BJ (cell line): ENCODE measurements at places on chromosomes 3 and 15.
A peak's percentile ranks its signal among the peaks of the same experiment; 100 is the strongest.

DNA sequence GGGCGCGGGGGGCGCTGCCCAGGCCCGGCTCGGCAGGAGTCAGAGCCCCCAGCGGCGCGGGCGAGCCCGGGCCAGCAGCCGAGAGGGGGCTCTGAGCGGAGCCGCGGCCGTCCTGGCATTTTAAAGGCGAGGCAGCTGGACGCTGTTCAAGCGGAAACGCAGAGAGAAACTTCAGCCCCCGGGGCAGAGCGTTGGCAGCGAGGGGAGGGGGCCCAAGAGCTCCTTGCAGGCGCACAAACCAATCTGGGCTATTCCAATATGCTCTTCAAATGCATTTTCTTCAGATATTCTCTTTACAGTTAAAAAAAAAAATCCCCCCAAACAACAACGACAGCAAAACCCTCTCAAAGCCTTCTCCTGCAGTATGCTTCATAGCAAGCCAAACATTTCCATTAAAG lies at the start of gene CTXND1:
Gene CTXND1, minus strand, starts transcription at position 93 of the 398 bp plus-strand sequence. CDS start 50,264 bp downstream, outside the sequence.
- no peak for DNase-seq

- DNase-seq = no peak
Measured at GRCh38 chr3:112815981-112816380, 30.7 kb downstream of the CD200R1L start.

DNA sequence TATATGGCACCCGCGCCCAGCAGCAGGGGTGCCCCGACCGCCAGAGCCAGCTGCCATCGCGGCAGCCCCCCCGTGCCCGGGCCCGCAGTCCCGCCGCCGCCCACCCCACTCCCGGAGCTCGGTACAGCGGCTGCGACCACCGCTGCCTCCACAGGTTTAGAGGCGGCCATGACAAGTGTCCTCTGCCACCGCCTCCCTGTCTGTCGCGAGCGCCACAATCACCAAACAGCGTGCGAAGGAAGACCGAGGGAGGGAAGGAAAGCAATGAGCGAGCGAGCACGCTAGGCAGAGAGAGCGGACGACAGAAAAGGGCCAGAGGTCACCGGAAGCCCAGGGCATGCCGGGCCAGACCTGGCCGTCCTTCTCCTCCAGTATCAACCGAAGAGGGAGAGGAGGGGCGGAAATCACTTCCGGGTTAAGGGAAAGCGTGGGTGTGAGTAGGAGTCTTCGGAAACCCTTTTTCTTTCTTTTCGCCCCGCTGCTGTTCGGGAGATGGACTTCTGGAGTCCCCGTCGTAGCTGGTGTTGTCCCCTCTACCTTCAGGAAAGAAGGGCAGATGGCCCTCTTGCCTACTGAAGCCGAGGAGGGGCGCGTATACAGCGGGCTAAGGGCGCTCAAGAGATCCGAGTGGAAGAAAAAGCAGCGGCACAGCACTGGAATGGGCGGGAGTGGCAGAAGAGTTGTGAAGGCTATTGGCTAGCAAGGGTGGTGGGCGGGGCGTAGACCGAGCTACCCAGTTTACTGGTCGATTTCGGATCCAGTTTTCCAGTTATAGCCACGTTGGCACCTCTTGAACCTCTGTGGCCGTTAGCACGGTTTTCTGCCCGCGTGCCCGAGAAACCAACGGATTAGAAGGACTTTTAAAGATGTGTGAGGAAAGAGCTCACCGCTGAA lies at the start of the genes LNP1 and TOMM70:
Gene LNP1, plus strand, starts transcription at position 760 of the 894 bp plus-strand sequence. CDS start 28,191 bp downstream, outside the sequence.
Gene TOMM70, minus strand, starts transcription at position 310 of the 894 bp plus-strand sequence. Its CDS starts 140 bp downstream, at position 170.
- DNase-seq = peak; percentile 79

DNA sequence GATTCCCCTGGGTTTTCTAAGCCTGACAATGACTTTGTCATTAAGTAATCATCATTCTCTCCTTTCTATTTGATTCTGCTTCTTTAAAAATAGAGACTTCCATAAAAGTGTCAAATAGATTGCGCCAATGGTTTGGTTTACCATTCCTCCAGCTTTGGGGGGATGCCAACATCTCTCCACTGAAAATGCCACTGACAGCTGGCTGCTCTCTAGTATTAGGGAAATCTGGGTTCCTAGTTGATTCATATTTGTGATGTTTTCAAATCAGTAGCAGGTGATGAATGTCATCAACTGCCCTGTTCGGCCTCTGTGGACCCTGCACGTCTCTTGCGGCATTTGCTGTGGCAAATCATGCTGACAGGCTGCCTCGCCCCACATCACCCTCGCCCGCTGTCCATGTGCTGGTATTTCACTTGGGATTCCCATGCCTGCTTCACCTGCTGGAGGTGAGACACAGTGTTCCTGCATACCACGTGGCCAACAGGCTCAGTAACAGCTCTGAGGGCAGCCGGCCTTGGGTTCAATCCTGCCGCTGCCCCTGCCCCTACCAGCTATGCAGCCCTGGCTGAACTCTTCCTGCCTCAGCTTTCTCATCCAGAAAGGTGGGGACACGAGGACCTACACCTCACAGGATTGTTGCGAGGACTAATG lies 28.1 kb downstream of the ZXDC start:
- DNase-seq = no peak

- no peak for DNase-seq
Measured at GRCh38 chr3:82236257-82236656, 474.8 kb upstream of the GBE1 start.

DNA sequence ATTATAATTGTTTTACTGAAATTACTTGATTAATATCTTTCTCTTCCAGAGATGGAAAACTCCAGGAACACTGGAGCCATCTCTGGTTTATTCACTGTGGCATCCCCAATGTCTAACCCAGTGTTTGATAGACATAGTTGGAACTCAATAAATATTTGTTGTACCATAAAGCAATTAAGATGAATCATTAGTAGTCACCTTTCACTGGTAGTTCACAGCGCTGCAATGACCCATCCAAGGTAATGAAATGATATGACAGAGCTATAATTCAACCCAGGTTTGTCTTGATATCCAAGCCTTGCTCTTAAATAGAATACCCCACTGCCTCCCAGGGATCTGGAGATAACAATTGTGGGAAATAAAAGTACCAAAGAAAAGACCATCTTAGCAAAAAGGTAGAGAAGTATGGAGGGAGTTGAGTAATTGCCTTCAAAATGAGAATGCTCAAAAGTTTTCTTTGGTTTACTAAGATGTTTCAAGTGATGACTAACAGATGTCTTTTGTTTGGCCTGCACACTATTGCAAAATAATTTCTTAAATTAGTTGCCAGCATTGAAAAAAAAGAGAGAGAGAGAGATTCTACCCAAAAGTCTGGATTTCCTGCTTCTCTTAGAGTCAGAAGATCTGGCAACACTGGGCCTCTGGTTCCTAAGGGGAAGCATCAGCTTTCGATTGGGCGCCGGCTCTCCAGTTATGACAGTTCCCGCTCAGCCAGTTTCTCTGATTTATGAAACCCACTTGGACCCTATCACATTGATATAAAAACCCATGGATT lies 348.5 kb downstream of the ERC2 start:
- peak; percentile 75 for DNase-seq

DNA sequence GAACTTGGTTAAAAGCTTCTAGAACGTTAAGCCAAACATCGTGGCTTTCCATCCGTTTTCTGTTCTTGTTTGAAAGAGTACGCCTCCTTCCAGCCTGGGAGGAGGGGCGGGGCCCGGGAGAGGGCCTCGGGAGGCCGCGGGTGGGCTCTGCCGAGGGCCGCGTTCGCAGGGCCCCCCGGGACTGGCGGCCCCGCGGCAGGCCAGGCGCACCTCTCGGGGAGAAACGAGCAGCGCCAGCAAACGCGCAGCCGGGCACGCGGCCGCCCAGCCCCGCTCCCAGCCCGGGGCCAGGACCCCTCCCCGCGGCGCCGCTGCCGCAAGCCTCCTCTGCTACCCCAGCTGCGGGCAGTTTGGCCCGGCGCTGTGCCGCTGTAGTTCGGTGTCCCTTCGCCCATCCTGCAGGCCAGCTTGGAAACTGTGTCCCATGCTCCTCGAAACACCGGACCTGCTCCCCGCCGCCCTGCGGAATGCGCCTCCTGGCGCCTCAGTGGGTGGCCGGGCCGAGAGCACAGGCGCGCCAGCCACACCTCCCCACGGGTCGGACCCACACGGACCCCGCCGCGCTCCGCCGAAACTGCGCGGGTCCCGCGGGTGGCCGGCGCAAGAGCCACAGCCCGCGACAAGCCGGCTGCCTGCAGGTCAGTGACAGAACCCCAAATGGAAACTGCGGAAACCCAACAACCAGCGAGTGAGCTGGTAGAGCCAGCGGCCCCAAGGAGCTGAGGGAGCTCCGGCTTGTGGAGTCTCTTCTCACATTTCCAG lies 2.3 kb downstream of the OCA2 start:
- no peak for DNase-seq

- DNase-seq = no peak
Measured at GRCh38 chr3:183123891-183124290, 24.6 kb upstream of the MCCC1 start.

- DNase-seq = no peak
Measured at GRCh38 chr3:151203051-151203420, at the start of gene GPR171. TSS of gene GPR171 (minus strand) at chr3:151203216. CDS start at chr3:151199386, 3,830 bp downstream.

DNA sequence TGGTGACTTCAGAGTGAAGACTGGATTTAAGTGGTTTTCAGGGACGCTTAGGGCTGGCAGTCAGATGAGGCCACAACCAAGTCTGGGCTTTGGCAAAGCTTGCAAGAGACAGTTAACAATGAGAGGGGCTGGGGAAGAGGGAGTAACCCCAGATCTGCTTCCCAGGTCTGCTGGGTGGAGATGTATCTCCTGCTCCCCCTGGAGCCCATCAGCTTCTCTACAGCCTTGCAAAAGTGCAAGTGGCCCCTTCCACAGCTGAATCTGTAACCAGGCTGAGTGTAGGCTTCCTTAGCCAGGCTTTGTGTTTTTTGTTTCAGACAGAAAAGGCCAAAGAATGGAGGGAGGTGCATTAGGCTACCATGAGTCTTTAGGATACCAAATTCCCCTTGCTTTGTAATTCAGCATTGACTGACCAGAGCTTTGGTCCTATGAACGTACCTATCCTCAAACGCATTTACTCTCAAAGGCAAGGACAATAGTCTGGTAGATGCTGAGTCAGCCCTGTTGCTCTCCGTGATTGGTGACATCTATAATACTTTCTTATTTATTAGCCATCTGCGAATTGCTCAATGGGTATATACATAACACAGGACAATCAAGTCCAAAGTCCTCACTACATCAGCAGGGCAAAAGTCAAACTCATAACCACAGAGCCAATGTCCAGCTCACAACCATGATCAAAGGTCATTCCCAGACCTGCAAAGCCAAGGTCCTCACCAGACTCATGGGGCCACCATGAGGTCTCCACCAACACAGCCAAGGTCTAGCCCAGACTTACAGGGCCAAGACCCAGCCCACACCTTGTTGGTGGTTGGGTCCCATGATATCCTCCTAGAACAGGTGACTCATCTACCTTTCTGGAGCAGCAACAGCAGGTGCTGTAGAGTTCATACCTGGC lies 17.1 kb downstream of the CCDC13 start:
- DNase-seq = no peak

GRCh38 chr15:57559875-57560274 lies 31.8 kb upstream of the MYZAP start:
- no peak for DNase-seq

DNA sequence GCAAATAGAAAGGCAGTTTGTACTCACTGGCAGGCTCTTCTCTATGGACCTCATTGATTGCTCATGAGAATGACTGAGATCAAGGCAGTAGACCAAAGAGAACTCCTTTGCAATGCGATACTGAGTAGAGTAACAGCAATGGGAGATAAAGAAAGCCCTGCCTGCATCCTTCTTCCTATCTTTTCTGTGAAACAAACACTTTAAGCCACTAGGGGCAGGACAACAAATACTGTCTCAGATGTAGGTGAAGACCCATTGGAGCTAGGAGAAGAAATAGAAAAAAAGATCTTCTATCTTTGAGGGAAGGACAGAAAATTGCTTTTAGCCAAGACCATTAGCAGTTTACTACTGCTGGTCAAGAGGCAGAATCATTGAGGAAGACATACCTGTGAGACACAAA lies 117.6 kb upstream of the IGSF10 start:
- no peak for DNase-seq

- no peak for DNase-seq
Measured at GRCh38 chr15:39181056-39181747, 399.7 kb upstream of the THBS1 start.

- no peak for DNase-seq
Measured at GRCh38 chr3:47475029-47475569, 642 bp downstream of the SCAP start.

DNA sequence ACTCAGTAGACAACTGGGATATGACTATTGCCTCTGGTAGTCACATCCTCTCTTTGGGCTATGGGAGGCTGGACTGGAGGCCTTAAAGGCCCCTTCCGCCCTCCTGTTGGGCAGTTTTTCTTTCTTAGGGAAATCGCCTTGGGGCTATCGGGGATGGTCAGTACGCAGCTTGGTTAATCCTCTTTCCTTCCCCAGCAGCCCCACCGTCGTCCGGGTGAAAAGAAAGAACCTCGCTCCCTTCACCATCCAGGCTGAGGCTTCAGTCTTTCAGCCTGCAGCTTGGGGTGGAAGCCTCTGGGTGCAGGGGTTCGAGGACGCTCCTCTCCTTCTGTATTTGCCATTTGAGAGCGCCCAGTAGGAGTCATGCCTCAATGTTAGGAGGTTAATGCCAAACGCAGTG lies 641 bp upstream of the ST6GAL1 start:
- DNase-seq = no peak

- no peak for DNase-seq
Measured at GRCh38 chr15:60563539-60564404, 84.8 kb upstream of the ICE2 start.

- peak; percentile 59 for DNase-seq
Measured at GRCh38 chr3:47984075-47984728, 32.0 kb downstream of the MAP4 start.

GRCh38 chr3:169591983-169592644 lies 71.4 kb downstream of the MECOM start:
- DNase-seq = no peak

DNA sequence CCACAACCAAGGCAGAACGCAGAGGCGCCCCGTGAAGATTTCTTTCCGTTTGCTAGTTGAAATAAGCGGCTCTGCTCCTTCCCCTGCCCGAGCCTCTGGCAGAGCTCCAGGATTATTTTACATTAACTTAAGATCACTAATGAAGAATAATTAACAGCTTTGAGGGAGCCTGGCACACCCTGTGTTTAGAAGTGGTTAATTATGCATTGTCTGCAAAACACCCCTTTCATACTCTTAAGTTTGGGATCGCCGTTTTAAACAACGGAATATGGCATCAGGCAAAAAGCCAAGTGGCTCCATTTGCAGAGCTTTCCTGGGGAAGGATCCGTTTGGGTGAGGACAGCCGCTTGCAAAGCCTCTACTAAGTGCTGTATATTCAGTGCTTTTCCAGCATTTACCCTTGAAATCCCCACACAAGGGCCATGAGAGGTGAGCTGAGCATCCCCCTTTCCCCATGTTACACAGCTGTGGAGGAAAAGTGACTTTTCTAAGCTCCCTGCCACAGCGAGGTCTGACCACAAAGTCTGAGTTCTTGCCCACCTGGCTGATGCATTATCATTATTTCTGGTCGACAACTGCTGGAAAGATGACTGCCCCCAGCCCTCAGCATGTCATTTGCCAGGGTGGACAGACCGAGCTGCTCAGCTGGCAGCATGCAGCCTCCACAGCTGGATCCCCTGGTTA lies 33.9 kb downstream of the IQSEC1 start:
- DNase-seq = no peak
